ENCODE measurements at places on chromosomes 11 and 22.

DNA sequence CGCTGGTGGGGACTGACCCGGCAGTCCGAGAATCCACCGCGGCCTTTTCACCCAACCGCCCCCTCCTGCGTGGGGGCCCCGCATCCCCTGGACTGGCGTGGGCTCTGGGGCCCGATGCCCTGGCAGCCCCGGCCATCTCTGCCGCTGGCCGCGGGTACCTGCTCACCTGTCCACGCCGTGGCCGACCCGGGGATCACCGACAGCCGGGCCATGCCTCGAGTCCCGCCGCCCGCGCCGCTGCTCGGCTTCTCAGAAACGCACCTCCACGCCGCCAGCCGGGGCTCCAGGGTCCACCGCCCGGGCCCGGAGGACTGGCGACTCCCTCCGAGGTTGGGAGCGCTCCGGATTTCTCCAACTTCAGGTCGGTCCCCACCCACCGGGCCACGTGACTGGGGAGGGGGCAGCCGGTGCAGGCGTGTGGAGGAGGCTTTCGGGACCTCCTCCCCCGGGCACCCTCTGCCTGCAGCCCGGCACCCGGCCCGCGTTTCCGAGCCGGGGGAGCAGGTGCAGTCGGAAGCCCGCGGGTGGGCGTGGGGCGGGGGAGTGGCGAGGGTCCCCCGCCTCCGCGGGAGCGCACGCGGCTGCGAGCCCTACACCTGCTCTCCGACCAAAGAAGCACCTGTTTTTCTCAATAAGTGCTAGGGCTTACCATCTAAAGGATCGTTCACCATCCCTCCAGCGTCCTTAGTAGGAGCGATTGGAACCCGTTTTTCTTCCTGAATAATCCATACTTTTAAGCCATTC is 554 bp upstream of the NRIP3 start:
- no peak for DNase-seq

DNA sequence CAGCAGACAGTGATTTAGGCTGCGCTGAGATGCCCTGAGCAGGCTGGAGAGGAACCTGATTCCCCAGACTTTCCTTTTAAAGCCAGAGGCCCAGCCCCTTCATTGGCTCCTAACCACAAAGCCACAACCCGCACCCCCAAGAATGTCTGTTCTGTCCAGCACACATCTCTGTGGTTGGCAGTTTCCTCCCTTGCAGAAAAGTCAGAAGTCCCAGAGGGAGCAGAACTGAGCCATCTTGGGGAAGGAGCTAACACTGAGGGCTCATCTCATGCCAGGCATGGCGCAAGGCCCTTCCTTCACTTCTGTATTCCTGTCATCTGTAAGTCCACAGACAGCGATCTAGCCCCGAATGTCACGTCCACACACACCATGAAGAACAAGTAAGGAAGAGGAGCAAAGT is 97.1 kb upstream of the SYT13 start:
- no peak for DNase-seq

DNA sequence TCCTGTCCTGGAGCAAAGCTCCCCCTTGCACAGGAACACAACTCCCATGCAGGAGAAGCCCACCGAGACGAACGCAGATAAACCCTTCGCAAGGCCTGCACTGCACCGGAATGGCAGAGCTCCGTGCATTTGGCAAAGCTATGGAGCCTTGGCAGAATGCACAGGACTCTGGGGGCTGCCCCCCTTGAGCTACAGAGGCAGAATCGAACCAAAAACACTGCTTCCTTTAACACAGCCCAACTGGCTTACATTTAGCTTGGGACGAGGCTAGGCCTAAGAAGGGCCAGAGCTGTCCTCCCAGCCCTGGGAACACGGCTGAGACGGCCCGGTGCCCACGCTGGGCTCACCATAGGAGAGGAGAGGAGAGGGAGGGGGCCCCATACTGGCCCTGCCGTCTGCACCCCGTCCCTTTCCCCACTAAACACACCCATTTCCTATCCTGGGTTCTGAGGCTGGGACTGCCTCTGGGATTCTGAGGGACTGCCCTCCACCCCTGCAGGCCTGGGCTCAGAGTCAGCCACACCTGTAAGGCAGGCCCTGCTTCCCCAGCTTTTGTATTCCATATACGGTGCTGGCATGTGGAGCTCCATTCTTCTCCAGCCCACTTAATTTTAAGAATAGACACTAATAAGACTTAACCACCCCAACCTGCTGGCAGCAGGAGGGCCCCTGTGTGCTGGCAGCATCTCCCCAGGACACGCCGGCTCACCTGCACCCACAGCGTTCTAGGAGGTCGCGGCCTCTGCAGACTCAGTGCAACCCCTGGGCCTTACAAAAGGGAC is 32.9 kb downstream of the PPM1F start:
- DNase-seq = no peak

DNA sequence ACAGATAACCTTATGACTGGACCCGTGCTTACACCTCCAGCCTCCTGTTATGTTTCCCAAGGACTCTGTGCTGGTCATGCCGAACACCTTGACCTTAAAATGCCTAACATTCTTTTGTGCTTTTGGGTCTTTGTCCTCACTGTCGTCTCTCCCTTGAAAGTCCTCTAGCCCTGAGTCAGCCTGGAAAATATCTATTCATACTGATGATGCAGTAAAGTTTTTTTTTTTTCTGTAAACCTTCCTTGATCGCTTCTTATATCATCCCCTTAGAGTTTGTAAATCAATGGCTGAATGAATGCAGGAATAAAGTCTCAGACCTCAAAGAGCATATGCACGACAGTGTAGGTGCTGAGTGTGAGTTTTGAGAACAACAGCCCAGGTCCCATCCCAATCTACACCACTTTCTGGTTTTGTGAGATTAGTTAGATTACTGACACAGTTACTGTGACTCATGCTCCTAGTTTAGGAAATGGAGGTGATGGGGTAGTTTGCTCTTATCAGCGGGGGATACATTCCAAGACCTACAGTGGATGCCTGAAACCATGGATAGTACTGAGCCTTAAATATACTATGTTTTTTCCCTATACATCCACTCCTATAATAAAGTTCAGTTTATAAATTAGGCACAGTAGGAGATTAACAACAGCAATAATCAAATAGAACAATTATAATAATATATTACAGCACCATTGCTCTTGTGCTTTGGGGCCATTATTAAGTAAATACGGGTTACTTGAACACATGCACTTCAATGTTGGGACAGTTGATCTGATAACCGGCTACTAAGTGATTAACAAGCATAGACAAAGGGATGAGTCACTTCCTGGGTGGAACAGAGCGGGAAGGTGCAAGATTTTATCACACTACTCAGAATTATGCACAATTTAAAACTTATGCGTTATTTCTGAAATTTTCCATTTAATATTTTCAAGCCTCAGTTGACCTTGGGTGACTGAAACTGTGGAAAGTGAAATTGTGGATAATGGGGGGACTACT is 8.6 kb downstream of the TCN1 start:
- DNase-seq = no peak

DNA sequence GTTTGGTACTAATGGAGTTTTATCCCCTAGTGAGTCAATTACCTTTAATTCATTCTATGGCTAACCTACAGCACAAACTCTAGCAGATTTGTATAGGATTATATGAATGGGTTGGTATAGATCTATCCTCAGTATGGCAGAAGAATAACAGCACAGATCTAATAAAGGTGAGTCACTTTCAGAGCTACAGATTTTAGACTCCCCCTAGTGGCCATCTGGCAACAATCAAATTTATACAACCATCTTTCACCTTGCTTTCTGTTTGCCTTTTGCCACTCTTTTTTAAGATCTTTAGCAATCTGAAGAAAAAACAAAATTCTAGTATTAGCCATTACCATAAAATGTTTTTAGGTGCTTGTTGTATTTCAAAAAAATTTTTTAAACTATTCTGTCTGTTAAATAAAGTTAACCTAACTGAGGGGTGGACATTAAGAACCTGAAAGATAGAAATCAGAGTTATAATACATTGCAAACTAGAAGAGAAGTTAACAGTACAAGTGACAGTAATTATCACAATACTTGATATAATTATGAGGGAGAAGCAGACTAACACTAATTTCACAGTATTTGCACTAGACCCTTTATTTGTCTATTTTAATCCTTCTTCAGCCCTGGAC is 25.8 kb downstream of the DDIAS start:
- no peak for DNase-seq

DNA sequence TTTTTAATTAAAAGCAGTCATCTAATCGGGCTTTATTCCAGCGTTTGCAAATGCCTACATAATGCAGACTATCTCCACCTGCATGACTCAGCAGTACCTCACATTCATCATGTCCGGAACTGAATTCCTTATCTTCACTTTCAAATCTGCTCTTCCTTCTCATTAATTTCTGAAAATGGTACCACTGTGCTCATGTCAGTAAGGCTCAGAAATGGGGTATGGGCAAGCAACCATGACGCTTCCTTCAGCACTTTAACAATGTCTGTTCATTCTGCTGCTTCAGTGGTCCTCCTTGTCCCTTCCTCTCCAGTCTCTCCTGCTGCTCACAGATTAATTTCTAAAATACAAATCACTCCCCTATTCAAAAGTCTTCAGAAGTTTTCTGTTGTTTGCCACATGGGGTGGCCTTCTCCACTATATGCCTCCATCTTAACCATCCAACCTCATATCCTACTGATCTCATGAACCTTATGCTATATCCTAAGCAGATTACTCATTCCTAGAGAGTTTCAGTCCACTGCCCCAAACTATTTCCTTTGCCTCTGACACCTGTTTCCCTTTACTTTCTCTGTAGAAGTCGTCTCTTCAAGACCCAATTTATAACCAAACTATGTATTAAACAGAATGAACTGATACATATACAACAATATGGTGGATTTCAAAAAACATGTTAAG is 7.0 kb downstream of the GTF2H1 start:
- DNase-seq = no peak

GRCh38 chr22:25563761-25564319 is 635 bp upstream of the GRK3 start:
- DNase-seq = no peak

DNA sequence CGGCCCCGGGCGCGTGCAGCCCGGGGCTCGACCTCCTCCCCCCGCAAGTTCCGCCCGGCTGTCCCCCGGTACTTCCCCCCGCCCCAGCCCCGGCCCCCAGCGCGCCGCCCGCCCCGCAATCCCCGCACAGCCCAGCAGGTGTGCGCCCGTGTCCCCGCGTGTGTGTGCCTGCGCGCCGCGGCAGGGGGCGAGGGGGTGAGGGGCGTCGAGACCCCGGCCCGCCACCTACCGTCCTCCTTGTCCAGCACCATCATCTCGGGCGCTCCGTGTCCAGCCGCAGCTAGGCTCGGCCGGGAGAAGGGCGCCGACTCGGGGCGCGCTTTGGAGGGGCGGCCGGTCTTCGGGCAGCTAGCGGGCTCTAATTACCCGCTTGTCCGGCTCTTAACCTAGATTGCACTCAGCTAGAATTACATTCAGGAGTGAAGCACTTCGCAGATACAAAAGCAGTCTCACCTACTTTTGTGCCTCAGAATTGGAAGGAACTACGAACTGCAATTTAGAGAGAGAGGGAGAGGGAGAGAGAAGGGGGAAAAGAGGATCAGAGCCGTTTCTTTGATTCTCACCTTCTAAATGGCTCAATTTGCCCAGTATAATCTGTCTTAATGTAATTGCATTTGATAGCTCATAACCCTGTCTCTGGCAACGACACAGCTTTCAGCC is 439 bp downstream of the LMO1 start:
- no peak for DNase-seq

GRCh38 chr22:35258191-35258988 is 1.1 kb downstream of the HMGXB4 start:
- DNase-seq = no peak

DNA sequence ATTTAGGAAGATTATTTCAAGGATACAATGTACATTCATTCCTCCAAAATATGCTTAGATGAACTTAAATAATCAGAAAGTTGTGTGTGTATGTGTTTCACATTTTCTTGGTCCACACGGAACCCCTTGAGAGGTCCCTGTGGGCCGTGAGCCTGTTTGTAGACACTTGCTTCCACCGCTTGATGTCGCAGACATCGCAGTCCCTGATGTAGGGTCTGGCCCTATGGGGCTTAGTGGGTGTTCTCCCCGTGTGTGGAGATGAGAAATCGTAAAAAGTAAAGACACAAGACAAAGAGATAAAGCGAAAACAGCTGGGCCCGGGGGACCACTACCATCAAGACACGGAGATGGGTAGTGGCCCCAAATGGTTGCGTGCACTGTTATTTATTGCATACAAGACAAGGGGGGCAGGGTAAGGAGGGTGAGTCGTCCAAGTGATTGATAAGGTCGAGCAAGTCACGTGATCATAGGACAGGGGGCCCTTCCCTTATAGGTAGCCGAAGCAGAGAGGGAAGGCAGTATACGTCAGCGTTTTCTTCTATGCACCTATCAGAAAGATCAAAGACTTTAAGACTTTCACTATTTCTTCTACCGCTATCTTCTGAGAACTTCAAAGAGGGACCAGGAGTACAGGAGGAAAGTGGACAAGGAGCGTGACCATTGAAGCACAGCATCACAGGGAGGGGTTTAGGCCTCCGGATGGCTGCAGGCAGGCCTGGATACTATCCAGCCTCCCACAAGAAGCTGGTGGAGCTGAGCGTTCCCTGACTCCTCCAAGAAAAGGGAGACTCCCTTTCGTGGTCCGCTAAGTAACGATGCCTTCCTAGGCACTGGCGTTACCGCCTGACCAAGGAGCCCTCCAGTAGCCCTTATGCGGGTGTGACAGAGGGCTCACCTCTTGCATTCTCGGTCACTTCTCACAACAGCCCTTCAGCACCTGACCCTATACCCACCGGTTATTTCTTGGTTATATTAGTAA is 1.2 kb upstream of the APOBEC3C start:
- no peak for DNase-seq

DNA sequence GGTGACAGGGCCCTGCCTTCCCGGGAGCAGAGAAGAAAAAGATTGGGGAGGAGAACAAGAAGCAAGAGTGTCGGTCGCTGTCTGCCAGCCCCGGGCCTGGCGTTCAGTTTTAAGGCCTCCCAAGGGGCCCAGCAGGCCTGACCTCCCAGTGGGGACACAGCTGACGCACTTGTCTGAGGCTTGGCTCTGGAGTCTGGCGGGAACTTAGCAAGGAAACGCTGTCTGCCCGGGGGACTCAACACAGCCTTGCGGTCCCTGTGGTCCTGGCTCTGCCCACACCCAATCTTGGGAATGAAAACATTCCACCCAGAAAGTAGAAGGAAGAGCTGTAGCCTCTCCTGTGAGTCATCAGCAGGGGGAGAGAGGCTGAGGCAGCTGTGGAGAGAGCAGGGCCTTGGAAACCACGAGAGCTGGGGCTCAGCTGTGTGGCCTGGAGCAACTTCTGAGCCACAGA is 54.4 kb downstream of the TRAF6 start:
- no peak for DNase-seq

DNA sequence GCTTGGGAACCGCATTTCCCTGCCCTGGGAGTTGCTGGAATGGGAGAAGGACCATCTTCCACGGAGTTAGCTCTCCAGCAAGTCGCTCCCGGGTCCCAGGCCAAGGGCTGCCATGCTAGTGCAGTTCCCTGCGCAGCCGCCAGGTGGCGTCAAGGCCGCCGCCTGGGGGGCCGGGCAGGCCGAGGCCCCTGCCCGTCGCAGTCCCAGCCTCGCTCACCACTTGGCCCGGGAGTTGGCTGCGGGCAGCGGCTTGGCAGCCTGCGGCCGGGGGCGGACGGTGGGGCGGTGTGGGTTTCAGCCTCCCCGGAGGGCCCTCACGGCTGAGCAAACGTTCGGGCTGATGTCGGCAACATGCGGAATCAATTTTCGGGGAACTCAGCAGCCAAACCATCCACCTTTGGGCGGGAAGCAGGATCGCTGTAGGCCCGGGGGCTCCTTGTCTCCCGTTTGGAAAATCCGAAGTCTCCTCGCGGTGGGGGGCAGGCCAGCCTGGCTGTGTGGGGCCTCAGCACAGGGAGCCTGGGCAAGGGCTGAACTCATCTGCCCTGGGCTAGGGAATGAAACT is 415.1 kb downstream of the SOX6 start:
- no peak for DNase-seq

- no peak for DNase-seq
Measured at GRCh38 chr11:103927535-103927934, 108.9 kb upstream of the DDI1 start.

- DNase-seq = no peak
Measured at GRCh38 chr11:61516675-61517572, 8.4 kb downstream of the LRRC10B start.

All from cortex of kidney (tissue), 1 donor.